ENCODE measurements at places on chromosomes 5 and 9.

GRCh38 chr9:37727013-37727412 lies 26.6 kb upstream of the TRMT10B start:
- no peak for DNase-seq

DNA sequence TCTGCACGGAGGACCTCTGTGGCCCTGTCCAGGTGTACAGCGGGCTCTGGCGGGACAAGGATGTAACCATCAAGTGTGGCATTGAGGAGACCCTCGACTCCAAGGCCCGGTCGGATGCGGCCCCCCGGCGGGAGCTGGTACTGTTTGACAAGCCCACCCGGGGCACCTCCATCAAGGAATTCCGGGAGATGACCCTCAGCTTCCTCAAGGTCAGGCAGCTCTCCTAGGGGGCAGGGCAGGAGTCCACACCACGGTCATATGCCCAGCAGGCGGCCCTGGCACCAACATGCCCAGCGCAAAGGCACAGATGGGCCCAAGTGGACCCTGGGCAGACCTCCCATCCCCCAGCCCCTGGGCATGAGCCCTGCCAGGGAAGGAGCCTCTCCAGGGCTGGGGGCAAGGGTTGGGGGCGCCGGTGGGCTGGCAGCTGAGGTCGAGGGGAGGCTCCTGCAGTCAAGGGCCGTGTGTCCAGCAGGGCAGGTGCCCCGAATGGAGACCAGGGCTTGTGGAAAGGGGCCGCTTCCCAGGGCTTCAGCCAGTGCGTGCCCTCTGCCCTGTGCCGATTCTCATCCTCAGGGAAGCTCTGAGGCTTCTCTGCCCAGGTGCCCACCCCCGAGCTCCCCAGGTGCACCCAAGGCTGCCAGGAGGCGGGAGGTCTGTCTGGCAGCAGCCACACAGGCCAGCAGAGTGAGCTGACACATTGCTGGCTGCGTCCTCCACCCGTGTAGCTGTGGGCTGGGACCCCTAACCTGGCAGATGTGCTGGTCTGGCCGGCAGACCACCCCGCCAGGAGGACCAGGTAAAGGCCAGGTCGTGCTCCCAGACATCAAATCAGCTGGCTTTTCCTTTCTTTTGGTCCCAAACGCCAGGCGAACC lies 10.0 kb downstream of the DIPK1B start:
- DNase-seq = no peak

- no peak for DNase-seq
These were observed 89.2 kb downstream of the LPAR1 start for GRCh38 chr9:110949081-110949480.

DNA sequence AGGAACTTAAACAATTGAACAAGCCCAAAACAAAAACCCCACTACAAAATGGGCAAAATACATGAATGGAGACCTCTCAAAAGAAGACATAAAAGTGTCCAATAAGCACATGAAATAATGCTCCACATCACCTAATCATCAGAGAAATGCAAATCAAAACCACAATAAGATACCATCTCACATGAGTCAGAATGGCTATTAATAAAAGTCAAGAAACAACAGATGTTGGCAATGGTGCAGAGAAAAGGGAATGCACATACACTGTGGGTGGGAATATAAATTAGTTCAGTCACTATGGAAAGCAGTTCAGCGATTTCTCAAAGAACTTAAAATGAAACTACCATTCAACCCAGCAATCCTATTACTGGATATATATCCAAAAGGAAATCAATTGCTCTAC lies 337.4 kb upstream of the GRIA1 start:
- no peak for DNase-seq

DNA sequence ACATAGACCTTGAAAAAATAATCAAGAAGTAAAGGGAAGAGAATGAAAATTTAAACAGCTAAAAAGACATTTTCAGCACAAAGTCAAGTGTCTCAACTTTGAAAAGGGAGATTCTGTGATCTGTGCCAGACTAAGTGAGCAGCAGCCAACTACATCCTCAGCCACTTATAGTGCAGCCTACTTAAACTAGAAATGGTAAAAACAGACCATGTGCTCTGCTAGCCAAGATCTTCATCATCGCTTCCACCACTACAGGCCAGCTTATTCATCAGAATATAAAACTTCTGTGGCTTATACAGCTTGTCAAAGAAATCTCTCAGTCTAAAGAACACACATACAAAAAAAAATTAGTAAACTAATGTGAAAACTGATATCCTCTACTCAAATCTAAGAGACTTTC lies 63.5 kb downstream of the CEMIP2 start:
- DNase-seq = no peak

Data from CD4-positive, alpha-beta T cell treated with Interleukin-15 for 1 hour (primary cell).